Activated naive CD4-positive, alpha-beta T cell treated with anti-CD3 and anti-CD28 coated beads for 36 hours (primary cell): ENCODE measurements at places on chromosomes 12 and 14. TPM values are rescaled to one million over a fixed set of nuclear protein-coding genes. Genes with fewer than 3 reads are reported as not detected.

- no peak for DNase-seq
Measured at GRCh38 chr12:74108729-74109128, 428.9 kb upstream of the ATXN7L3B start.

Gene SLC6A12
- total RNA-seq = not detected

Gene ARF3
- 84.4 TPM for total RNA-seq

GRCh38 chr12:49929581-49929980 lies 21.0 kb upstream of the AQP2 start:
- no peak for DNase-seq

DNA sequence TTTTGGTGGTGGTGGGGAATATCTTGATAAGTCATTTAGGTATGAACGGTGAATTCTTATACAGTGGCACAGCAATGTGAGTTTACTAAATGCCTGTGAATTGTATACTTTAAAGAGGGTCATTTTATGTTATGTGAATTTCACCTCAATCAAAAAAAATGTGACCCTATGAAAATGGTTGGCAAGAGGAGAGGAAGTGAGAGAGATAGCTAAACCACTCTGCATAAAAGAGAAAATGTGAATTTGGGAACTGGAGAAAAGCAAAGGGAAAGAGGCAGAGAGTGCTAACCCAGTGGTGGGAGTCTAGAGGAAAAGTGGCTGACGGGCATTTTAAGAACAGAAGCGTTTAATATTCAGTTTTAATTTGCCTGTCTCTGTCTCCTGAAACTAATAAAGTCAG lies 93.8 kb downstream of the SLC38A6 start:
- no peak for DNase-seq

Gene DCTN2
- 65.1 TPM for total RNA-seq

DNA sequence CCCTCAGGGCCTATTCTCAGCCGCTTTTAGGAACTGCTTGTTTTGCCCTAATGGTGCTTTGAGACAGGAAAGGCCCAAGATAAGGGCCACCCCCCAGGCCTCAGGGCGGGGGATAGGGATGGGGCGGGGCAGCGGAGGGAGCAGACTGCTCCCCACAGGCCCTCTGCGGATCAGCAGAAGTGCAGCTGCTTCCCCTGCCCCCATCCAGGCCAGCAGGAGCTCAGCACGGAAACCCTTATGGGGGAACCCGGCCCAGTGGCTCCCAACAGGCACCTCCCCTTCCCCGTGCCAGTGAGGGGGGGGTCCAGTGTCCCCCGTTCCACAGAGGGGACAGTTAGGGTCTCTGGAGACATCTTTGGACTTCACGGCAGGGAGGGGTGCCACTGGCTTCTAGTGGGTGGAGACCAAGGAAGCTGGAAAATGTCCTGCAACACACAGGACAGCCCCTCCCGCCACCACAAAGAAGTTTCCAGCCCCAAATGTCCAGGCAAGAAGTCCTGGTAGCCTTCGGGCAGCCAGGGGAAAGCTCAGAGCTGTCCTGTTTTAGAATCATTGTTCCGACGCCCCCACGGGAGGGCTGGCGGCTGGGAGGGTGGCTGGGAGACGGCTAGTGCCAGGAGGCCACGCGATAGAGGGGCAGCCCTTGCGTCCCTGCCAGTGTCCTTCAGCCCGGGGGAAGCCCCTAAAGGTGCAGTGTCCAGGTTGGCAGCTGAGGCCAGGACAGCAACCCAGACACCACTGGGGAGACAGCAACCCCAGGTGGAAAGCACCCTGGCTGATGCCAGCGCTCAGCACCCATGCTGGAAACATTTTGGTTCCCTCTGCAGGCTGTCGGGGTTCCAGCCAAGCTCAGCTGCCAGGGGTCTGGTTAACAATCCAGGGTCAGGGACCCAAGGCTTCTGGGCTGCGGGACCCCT lies 10.4 kb upstream of the GPR132 start:
- peak; percentile 79 for DNase-seq

GRCh38 chr12:92821142-92821541 lies 108.0 kb downstream of the EEA1 start:
- DNase-seq = no peak

Gene ZDHHC22
- not detected for total RNA-seq

Gene NKX2-1
- not detected for total RNA-seq

DNA sequence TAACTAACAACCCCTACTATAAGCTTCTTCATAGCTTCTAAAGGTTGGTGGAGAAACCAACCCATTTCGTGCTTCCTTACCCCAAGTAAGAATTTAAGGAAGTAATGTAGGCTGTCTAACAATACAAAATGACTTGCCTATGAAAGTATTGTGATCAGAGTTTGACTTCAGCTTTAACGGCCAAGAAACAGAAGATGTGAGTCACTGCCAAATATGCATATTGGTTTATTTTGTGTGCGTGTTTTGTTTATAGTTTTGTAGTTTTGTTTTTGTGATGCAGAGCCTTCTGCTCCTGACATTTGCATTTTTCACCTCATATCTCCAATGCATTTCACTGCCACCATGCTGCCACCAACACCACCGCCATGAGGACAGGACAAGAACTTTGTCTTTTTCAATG lies 146.0 kb downstream of the FBXL14 start:
- DNase-seq = no peak

DNA sequence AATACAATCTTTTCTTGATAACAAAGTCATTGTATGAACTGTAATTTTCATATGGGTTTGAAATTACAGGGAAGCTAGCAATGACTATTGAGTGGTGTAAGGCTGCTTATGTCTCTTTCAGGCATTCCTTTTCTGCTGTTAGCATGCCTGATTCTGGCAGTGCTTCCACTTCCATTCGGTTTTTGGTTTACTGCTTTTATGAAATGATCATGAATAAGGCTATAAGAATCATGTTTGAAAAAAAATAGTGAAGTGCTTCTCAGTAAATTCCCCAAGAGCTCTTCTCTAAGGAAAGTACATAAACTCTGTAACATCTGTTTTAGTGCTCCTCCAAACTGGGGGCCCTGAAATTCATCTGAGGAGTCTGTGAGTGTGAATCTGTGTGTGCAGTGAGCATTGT lies 434.0 kb upstream of the RGS6 start:
- no peak for DNase-seq
